ENCODE measurements at places on chromosomes 3 and 15.
A peak's percentile ranks its signal among the peaks of the same experiment; 100 is the strongest.

DNA sequence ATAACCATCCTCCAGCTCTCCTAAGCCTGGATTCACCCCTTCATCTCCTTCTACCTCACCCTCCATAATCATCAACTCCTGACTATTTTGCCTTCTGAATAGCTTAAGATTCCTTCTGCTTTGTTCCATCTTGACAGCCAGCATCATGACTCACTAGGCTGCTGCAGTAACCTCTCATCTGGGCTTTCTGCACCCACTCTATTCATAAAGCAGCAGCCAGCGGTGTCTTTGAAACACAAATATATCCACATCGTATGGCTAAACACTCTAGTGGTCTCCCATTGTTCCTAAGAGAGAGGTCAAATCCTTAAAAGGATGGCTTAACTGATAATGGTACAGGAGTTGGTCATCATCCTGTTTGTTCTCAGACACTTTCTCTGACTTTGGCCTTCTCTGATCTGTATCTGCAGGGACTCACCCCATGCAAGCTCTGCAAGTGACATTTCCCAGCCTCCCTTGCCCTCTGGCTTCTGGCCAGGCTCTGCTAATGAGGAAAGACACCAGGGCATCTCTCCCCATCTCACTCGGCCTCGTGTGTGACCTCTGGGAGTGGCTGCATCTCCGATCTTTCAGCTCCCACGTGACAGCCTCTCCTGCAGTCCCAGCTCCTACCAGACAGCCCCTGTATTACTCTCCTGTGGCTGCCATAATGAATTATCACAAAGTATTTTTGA lies 6.2 kb downstream of the GRK7 start:
- no peak for DNase-seq

DNA sequence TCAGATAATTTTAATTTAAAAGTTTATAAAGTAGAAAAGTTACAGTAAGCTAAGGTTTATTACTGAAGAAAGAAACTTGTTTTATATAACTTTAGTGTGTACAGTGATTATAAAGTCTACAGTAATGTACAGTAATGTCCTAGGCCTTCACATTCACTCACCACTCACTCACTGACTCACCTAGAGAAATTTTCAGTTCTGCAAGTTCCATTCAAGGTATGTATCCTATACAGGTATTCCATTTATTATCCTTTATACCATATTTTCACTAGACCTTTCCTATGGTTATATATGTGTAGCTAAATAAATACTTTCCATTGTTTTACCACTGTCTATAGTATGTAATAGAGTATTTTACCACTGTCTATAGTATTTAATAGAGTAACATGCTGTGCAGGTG lies 33.2 kb upstream of the MME start:
- no peak for DNase-seq

- no peak for DNase-seq
Observed at GRCh38 chr3:133944181-133944580, 48.5 kb upstream of the RAB6B start.

DNA sequence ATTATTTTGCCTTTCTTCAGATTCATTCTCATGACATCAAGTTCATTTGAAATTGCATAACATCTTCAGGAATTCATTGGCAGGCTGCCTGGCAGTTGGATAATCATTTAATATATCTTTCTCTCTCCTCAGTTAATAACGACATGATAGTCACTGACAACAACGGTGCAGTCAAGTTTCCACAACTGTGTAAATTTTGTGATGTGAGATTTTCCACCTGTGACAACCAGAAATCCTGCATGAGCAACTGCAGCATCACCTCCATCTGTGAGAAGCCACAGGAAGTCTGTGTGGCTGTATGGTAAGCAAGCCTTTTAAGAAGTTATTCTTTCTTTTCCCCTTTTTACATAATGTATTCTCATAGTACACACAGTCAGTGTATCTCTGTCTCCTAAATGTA lies 38.2 kb downstream of the TGFBR2 start:
- DNase-seq = no peak

- no peak for DNase-seq
Observed at GRCh38 chr3:16936233-16936632, 51.5 kb downstream of the PLCL2 start.

DNA sequence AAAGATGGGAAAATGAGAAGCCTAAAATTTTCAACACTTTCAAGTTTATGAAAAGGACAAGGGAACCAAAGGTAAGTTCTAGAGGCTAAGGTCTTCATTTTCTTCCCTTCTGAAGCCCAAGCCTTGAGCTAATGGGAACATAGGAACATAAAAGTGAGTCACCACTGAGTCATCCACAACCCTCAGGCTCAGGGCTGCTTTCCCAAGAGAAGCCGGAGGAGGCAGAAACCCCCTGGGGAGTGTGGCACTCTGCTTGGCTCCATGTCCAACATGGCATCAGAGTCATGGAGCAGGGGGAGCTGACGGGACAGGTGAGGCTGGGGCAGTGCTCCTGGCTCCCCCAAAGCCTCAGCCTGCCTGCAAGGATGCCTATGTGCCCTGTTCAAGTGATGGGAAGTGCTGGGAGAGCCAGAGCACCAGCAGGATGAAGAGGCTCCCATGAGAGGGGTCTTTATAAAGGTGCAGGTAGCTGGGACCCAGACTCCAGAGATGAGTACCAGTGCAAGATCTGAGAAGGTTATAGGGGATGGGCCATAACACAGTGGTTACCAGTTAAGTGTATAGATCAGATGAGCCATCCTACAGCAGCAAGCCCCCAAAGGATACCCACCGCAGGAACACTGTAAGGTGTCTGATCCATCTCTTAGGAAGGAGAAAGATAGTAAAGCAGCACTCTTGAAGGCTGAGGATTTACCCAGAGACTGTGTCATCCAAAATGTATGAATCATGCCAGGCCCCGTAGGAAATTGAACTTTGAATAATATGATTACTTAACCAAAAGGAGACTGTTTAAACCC lies 31.8 kb upstream of the RYR3 start:
- peak; percentile 84 for DNase-seq

DNA sequence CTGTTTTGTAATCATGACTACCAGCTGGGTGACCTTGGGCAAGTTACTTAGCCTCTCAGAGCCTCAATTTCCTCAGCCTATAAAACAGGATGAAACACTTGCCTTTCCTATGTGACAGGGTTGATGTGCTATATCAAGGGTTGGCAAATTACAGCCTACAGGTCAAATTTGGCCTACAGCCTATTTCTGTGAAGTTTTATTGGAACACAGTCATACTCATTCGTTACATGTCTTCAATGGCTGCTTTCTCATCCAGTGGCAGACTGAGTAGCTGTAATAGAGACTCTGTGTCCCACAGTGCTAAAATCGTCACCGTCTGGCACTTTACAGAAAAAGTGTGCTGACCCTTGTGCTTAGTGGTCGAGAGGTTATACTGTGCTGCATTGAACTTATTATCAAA lies 16.6 kb downstream of the ABHD6 start:
- no peak for DNase-seq

DNA sequence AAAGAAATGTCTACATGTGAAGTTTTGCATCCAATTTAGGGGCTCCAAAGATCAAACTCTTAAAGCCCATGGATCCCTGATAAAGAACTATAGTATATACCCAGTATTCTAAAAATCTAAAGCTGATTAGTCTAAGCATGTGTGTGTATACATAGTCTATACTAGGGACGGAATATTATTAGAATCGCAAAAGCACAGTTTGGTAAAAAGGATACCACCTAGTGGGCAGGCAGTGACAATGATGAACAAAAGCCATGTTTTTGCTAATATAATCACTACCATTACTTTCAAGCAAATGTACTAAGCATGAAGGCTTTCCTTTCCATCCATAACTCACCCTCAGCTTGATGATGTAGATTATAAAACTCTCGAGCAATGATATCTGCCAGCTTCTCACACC lies 16.5 kb downstream of the POLQ start:
- no peak for DNase-seq

DNA sequence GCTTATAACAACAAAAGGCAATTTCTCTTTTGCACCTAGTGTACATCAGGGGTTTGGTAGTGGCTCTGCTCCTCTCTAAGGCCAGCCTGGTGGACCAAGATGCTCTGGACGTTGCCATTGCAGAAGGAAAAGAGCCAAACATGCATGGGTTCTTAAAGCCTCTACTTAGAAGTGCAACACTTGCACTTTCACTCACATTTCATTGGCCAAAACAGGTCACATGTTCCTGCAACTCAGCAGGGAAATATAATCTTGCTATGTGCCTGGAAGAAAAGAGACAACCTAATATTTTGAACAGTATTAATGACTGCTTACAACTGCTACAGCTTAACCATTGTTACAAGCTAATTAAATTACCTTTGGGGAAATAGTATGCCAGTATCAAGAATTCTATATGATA lies 182.9 kb downstream of the IL5RA start:
- DNase-seq = no peak

- DNase-seq = no peak
Observed at GRCh38 chr3:50289130-50289529, 3.1 kb downstream of the IFRD2 start.

DNA sequence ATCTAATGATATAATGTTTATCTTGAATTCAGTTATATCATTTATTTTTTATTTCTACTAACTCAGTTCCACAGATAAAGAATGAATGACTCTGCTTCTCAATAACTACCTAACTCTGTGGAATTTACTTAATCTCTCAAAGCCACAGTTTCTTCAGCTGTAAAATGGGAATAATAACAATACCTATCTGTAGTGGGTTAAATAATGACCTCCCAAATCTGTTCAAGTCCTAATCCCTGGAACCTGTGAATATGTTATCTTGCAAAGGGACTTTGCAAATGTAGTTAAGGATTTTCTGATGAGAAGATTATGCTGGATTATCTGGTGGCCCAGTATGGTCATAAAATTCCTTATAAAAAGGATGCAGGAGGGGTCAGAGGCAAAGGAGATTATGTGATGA lies 61.7 kb downstream of the THRB start:
- DNase-seq = no peak

GRCh38 chr3:126025862-126026261 lies 56.9 kb downstream of the ROPN1B start:
- no peak for DNase-seq

DNA sequence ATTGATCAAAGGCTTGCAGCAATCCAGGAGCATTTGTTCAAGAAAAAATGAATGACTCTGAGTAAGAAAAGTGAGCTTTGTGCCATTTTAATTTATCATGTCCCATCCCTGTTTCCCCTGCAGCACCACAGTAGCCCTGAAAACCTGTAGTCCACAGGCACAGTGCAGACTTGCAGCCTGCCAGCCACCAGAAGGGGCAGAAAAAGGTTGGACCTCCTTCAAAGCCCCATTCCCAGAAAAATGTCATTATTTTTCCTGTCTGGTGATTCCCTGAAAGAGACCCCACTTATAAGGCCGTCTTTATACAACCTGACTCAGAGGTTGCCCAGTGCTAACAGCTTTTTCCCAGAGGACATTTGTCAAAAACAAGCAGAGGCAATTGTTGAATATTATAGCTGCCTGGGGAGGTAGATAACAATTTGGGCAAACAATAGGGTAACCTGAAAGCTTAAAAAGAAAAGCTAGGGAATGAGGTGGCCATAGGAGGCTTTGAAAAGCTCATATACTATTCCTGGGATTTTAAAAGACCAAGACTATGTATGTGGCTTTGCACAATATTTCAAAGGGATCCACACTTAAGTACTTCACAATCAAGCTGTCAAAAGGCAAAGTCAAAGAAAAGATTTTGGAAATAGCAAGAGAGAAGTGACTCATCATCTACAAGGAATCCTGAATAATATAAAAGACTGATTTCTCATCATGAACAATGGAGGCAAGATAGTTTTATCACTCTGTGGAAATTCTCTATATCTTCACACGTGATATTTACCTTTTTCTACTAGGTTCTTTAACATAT lies 136.8 kb upstream of the PLXNA1 start:
- DNase-seq = no peak

DNA sequence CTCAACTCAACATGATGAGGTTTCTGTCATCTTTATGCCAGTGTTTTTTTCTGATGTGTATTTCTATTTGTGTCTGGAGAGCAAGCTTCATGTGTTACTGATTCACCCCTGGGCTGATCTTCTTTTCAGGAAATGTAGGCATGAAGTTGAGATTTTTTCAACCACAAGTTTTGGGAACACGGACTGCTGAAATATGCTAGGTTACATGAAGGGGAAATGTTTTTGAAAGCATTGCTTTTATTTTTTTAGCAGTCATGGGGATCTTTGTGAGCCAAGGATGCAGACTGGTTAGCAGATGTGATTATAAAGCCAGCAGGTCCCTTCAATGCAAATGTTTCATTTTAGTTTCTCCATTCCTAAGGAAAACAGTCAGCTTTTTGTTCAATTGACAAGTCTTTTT lies 219.3 kb upstream of the COL8A1 start:
- no peak for DNase-seq

- no peak for DNase-seq
Observed at GRCh38 chr3:112085735-112086075, 484 bp upstream of the C3orf52 start.

DNA sequence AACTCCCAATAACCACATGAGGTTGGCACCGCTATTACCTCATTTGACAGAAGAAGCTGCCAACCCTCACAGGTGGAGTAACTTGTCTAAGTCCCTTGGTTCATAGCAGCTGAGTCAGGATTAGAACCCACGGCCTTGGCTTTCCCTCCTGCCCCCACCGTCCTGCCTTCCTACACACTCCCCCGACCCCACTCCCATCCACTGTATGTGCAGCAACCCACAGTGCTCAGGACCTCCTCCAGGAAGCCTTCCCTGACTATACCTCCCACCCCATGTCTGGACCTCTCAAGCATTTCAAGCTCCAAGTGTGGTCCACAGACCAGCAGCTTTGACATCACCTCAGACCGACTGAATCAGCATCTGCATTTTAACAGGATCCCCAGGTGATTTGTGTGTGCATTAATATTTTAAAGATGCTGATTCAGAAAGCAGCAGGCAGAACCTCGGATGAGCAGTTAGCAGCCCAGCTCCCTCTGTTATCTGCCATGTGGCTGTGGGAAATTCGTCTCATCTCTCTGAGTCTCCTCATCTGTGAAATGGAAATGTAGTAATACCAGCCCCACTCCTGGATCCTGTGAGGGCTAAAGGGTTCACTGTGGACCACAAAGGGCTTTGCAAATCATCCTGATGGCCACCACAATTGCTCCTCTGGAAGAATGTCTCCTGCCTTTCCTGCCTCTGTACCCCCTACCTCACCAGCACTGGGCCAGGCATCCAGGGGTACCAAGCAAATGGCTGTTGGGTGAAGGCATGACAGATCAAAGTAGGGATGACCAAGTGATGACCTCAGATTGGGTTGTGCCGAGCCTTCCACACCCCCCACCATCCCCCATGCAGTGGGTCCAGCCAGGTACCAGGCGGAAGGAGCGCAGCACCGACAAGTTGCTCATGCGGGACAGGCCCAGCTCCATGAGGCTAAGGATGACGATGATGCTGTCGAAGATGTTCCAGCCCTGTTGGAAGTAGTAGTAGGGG lies 62.7 kb downstream of the SCN5A start:
- DNase-seq = no peak

Data from HFF-Myc (cell line).